ENCODE measurements at places on chromosomes 11 and 22. TPM values are rescaled to one million over a fixed set of nuclear protein-coding genes. Genes with fewer than 3 reads are reported as not detected.

DDI1 gene
- not detected for total RNA-seq

OPCML gene
- total RNA-seq, result not detected

FOLH1 gene
- total RNA-seq, result not detected

GRCh38 chr22:42693763-42694683 lies 26.6 kb downstream of the A4GALT start:
- no peak for DNase-seq
- H3K4me3 ChIP-seq, result no peak overlapping the region
- no peak overlapping the region for H3K27ac ChIP-seq
- H3K36me3 ChIP-seq, result no peaks in the 10 kb centered on the region
- peaks cover 22% of the 10 kb centered on the region for H3K4me1 ChIP-seq
- H3K27me3 ChIP-seq, result no peaks in the 10 kb centered on the region

DNA sequence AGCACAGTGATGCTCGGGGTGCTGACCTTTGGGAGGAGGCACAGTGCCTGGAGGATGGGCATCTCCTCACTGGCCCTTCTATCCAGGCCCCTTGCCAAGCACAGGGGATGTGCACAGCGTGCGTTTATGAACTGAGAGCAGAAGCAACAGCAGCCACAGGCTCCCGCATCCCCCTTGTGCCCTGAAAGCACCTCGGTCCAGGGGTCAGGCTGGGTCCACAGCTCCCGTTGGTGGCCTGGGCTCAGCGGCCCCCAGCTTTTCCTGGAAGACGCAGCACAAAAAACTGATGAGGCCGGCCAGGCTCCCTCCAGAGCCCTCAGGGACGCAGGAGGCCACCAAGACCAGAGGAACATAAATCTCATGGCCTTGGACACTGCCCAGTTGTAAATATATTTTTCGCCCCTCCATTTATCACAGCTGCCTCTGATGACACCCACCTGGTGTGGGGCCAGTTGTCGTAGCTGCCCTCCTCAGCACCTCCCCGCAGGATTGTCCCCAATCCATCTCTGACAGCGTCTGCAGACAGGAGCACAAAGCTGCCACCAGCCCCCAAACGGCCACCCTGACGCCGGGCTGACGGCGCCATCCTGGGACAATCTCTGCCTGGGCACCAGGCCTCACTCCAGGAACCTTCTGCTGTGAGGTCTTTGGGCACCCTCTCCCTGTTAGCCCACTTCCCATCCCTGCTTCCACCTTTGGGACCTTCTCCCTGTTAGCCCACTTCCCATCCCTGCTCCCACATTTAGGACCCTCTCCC lies 203.1 kb downstream of the BRD1 start:
- H3K27me3 ChIP-seq, result no peaks in the 10 kb centered on the region
- H3K36me3 ChIP-seq, result no peaks in the 10 kb centered on the region
- no peak overlapping the region for H3K27ac ChIP-seq
- no peaks in the 10 kb centered on the region for H3K4me1 ChIP-seq
- no peak for DNase-seq

GRCh38 chr22:18121506-18121905 lies 10.9 kb downstream of the TUBA8 start:
- H3K36me3 ChIP-seq, result peaks cover 2% of the 10 kb centered on the region
- no peaks in the 10 kb centered on the region for H3K27me3 ChIP-seq
- H3K4me3 ChIP-seq, result no peak overlapping the region

DNA sequence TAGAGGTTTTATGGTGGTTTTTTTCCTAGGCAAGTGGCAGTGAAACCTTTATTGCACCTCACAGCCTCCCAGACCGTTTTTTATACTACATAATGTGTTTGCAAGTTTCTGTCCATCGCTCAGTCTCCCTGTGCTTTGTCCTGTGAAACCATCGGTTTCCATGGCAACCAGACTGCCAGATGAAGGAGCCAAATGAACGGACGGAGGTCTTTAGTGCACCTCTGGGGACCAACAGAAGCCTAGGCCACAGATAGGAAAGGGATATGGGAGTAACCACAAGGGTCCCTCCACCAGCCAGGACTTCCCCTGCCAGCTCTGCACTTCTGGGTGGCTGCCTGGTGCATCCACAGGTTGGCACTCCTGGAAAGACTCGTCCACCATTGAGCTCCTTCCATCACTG lies 165.0 kb downstream of the CHST1 start:
- peaks cover 2% of the 10 kb centered on the region for H3K27me3 ChIP-seq
- no peak for DNase-seq
- H3K4me1 ChIP-seq, result no peaks in the 10 kb centered on the region
- H3K4me3 ChIP-seq, result no peak overlapping the region
- H3K36me3 ChIP-seq, result no peaks in the 10 kb centered on the region
- H3K27ac ChIP-seq, result no peak overlapping the region

GRCh38 chr11:44915621-44916020 lies 35.1 kb downstream of the TP53I11 start:
- DNase-seq, result peak; percentile 67
- H3K4me1 ChIP-seq, result peaks cover 30% of the 10 kb centered on the region
- H3K27ac ChIP-seq, result no peak overlapping the region
- H3K36me3 ChIP-seq, result no peaks in the 10 kb centered on the region
- no peaks in the 10 kb centered on the region for H3K27me3 ChIP-seq

- no peak overlapping the region for H3K4me3 ChIP-seq
- H3K27me3 ChIP-seq, result no peaks in the 10 kb centered on the region
- no peaks in the 10 kb centered on the region for H3K36me3 ChIP-seq
- no peak overlapping the region for H3K27ac ChIP-seq
- H3K4me1 ChIP-seq, result no peaks in the 10 kb centered on the region
These were observed 891.3 kb downstream of the BRD1 start for GRCh38 chr22:48936391-48936790.

GRCh38 chr11:120647681-120648080 lies 136.1 kb downstream of the GRIK4 start:
- H3K36me3 ChIP-seq, result no peaks in the 10 kb centered on the region
- DNase-seq, result no peak
- no peaks in the 10 kb centered on the region for H3K27me3 ChIP-seq
- H3K4me1 ChIP-seq, result no peaks in the 10 kb centered on the region
- H3K4me3 ChIP-seq, result no peak overlapping the region
- H3K27ac ChIP-seq, result no peak overlapping the region

Measured in B cell (primary cell).